Skin of body (tissue), 3 donors: ENCODE measurements at places on chromosomes 16 and 17. TPM values are rescaled to one million over a fixed set of nuclear protein-coding genes. Genes with fewer than 3 reads are reported as not detected.

FSCN2 gene
- 0.99 TPM for total RNA-seq

CCL14 gene
- 3.1 TPM for total RNA-seq

SCNN1G gene
- 1.2 TPM for total RNA-seq

TBC1D3L gene
- 2.8 TPM for total RNA-seq

TSR3 gene
- 24.6 TPM for total RNA-seq

ABCA6 gene
- 46.1 TPM for total RNA-seq

CDRT15 gene
- not detected for total RNA-seq

CYBA gene
- total RNA-seq, result 77.4 TPM

ZP2 gene
- total RNA-seq, result 0.69 TPM

USH1G gene
- 1.1 TPM for total RNA-seq

CISD3 gene
- 1.6 TPM for total RNA-seq

NPW gene
- 2.2 TPM for total RNA-seq

ACE gene
- total RNA-seq, result 5.6 TPM

NUP88 gene
- 56.1 TPM for total RNA-seq

NOS2 gene
- 0.89 TPM for total RNA-seq

ATP2A3 gene
- total RNA-seq, result 5.5 TPM

LITAFD gene
- total RNA-seq, result not detected

MAP2K6 gene
- total RNA-seq, result 8.6 TPM

JUP gene
- total RNA-seq, result 163 TPM

TSPAN10 gene
- 1.2 TPM for total RNA-seq

ALOXE3 gene
- 3.2 TPM for total RNA-seq

TBC1D28 gene
- not detected for total RNA-seq

SOX9 gene
- 33.4 TPM for total RNA-seq

KRTAP17-1 gene
- total RNA-seq, result 7.9 TPM

HP gene
- total RNA-seq, result 12.7 TPM

GAS2L2 gene
- total RNA-seq, result not detected

CDH1 gene
- 83.0 TPM for total RNA-seq

C17orf67 gene
- 0.79 TPM for total RNA-seq

CD79B gene
- total RNA-seq, result 2.2 TPM

SPATA32 gene
- total RNA-seq, result not detected

VAT1L gene
- 2.4 TPM for total RNA-seq

UNK gene
- 39.2 TPM for total RNA-seq

TBC1D3G gene
- total RNA-seq, result not detected

ADAMTS18 gene
- 25.0 TPM for total RNA-seq

LHX1 gene
- not detected for total RNA-seq

TPPP3 gene
- 22.6 TPM for total RNA-seq

NOTUM gene
- total RNA-seq, result 1.7 TPM

PPL gene
- total RNA-seq, result 69.8 TPM

RNF227 gene
- total RNA-seq, result 9.3 TPM

ABCC6 gene
- 1.9 TPM for total RNA-seq

GPR139 gene
- total RNA-seq, result not detected

CES3 gene
- not detected for total RNA-seq

TRIM47 gene
- 21.5 TPM for total RNA-seq

TGFB1I1 gene
- total RNA-seq, result 20.2 TPM

C16orf74 gene
- total RNA-seq, result 5.2 TPM

FAM20A gene
- total RNA-seq, result 4.7 TPM

MT1G gene
- 1.8 TPM for total RNA-seq

MT4 gene
- total RNA-seq, result 76.2 TPM

DBNDD1 gene
- total RNA-seq, result 0.79 TPM

SLFN5 gene
- total RNA-seq, result 6.7 TPM

PRAC2 gene
- total RNA-seq, result not detected

IQCK gene
- total RNA-seq, result 11.4 TPM
